ENCODE measurements at places on chromosomes 1 and 21.

DNA sequence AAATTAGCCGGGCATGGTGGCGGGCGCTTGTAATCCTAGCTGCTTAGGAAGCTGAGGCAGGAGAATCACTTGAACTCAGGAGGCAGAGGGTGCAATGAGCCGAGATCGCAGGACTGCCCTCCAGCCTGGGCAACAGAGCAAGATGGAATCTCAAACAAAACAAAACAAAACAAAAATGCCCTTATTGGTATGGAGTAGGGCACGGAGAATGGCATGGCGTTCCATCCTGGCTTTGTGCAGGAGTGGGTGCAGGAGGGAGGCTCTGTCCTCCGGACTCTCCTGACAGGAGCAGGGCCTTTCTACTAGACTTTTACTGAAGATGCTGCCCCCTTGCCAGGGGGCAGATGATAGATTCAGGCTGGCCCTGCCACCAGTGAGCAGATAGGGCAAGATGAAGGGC, 1.0 kb downstream of the TMEM61 start:
- DNase-seq = no peak

DNA sequence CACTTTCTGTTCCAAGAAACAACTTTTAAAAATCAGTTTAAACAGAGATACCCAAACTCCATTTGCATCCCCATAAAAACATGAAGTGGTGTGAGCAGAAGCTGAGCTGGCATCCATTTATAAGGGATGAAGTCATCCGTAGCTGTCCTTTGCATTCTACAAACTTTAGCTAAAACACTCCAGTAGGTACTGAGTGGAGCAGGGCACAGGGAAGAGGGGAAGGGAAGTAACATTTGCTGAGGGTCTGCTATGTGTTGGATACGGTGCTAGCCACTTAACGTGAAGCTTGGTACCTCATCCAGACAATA, 32.9 kb downstream of the VWA5B1 start:
- DNase-seq = no peak

DNA sequence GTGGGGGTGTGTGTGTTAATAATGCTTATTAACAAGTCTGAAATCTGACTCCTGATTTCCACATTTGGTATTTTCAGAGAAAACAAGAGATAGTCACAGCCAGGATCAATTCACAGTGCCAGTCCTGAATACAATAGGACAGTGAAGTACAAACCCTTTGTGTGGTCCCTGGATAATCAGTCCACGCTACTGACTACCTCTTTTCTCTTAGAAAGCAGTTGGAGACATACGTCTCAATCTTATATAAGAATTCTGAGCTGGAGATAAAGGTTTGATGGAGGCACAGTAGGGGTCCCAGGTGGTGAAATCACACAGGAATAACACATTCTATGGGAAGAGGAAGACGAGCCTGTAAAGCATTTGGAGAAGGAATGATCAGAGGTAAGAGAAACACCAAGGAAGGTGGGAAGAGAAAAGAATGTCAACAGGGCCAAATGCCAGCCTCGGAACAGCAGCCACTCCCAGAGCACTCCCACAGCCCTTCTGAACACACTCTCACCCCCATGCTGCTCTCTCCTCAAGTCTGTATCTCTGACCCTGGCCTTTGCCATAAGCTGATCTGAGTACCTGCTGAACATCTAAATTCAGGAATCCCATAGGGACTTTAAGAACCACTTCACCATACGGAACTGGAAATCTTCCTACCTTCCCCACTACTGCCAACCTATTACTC, 48.6 kb downstream of the TRAF5 start:
- DNase-seq = no peak

GRCh38 chr1:56081173-56081572, 498.2 kb downstream of the PLPP3 start:
- DNase-seq = no peak

DNA sequence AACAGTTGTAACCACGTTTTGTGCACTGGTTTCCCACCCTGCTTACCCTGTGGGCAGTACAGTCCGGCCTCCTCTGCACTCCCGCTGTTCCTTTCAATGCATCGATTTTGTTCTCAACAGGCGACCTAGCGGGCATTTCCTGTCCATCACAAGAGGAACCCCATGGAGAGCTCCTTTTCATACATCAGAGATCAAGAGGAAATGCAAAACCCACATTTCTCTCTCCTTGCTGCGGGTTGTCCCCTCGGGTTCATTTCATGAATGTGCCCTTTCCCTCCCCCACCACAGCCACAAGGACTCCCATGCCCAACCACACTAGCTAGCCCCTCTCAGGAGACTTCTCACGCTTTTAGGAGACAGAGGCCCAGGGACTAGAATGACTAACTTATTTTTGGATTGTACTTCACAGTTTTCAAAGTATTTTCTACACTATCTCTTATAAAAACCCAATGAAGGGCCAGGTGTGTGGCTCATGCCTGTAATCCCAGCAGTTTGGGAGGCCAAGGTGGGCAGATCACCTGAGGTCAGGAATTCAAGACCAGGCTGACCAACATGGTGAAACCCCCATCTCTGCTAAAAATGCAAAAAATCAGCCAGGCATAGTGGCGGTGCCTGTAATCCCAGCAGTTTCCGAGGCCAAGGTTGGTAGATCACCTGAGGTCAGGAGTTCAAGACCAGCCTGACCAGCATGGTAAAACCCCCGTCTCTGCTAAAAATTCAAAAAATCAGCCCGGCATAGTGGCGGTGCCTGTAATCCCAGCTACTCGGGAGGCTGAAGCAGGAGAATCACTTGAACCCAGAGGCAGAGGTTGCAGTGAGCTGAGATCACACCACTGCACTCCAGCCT, 18.4 kb downstream of the ATP1A4 start:
- no peak for DNase-seq

GRCh38 chr1:43444836-43445235, 8.9 kb downstream of the HYI start:
- no peak for DNase-seq

DNA sequence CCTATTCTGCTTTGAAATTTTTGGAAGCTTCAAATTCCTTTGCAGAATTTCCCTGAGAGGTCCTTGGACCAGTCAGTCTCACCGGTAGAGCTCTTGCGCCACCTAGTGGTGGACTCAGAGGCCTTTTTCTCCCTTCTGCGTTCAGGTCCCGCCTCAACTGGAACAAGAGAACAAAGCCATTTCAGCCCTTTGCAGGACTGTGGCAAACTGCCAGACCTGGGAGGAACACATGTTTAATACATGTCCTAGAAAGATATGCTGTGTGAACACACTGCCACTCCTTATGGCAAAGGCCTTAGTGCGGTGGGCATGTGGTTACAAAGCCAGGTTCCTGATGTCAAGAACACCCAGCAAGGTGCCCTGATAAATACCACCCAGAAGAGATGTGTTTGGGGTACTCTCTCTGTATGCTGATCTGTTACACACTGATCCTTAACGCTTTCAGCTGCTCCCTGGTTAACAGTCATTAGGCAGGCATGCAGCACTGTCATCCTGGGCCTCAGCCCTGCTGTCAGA, 82.2 kb upstream of the SSX2IP start:
- peak; percentile 56 for DNase-seq

DNA sequence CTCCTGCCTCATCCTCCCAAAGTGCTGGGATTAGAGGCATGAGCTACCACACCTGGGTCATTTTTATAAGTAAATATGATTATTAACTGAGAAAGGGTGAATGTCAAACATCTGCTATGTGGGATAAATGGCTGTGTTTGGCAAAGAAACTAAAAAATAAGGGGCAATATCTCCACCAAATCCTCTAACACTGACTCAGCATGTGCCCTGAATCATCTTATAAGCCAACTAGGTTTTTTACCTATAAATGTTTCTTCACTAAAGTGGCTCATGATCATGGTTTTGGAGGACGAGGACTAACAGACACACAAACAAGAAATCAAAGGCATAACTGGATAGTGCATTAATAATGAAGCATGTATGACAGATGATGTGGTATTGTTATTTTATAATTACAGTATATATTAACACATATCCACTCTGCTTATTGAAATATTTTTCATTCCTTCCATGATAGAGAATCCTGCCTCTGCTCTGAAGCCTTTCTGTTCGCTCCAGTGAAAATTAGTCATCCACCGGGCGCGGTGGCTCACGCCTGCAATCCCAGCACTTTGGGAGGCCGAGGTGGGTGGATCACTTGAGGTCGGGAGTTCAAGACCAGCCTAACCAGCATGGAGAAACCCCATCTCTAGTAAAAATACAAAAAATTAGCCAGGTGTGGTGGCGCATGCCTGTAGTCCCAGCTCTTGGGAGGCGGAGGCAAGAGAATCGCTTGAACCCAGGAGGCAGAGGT, 11.7 kb upstream of the ARHGAP29 start:
- DNase-seq = no peak

- no peak for DNase-seq
Observed at GRCh38 chr1:29868944-29869343, 632.6 kb downstream of the PTPRU start.

DNA sequence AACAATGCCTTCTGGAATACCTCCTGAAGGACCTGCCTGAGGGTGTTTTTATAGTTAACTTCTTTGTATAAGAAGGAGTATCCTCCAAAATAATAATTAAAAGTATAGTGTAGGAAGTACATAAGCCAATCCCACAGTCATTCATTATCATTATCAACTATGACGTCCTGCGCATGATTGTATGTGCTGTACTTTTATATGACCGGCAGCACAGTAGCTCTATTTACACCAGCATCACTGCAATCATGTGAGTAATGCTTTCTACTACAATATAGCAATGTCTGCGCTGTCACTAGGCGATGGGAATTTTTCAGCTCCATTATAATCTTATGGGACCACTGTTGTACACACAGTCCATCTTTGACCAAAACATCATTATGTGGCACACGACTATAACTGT, 72.0 kb downstream of the BEND5 start:
- DNase-seq = no peak

DNA sequence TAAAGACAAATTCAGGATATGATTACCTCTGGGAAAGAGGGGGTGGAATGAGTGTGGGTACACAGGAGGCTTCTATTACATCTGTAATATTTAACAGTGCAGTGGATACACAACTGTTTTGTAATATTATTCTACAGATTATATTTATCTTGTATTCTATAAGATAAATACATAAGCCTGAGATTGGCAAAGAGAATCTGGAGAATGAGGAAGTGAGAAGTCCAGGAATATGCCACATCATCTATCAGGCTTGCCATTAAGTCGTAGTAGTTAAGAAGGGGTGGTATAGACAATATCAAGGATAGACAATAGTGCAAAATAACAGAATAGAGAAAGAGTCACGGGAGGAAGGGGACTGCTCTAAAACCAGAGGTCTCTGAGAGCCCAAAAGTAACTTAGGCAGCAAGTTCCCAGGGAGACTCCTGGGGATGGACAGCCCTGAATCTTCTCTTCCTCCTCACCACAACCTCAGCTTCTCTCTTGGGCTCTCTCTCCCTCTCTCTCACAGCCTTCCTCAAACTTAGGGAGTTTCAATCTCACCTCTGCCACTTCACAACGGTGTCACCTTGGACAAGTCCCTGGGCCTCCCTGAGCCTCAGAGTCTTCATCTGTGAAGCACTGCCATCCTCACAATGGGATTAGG, 14.0 kb upstream of the PTAFR start:
- no peak for DNase-seq

GRCh38 chr1:44661781-44662682, 12.2 kb downstream of the TMEM53 start:
- DNase-seq = no peak

All from NCI-H1105 (cell line).